ENCODE measurements at places on chromosomes 4 and X. TPM values are rescaled to one million over a fixed set of nuclear protein-coding genes. Genes with fewer than 3 reads are reported as not detected.

THOC2 gene
- 50.9 TPM for total RNA-seq

STK26 gene
- total RNA-seq = 3.1 TPM

MAB21L2 gene
- total RNA-seq = not detected

ZMAT1 gene
- 1.6 TPM for total RNA-seq

ARX gene
- not detected for total RNA-seq

NUDT10 gene
- total RNA-seq = 0.12 TPM

CT45A5 gene
- total RNA-seq = 0.61 TPM

CYLC1 gene
- total RNA-seq = not detected

SPANXA2 gene
- total RNA-seq = not detected

ARHGAP36 gene
- not detected for total RNA-seq

ATP1B4 gene
- not detected for total RNA-seq

OTUD6A gene
- total RNA-seq = not detected

CSAG1 gene
- not detected for total RNA-seq

COX7B2 gene
- not detected for total RNA-seq
